ENCODE measurements at places on chromosomes 5 and 9. TPM values are rescaled to one million over a fixed set of nuclear protein-coding genes. Genes with fewer than 3 reads are reported as not detected.

- DNase-seq: no peak
These were observed 2.3 kb downstream of the NTRK2 start for GRCh38 chr9:84671586-84672521.

DNA sequence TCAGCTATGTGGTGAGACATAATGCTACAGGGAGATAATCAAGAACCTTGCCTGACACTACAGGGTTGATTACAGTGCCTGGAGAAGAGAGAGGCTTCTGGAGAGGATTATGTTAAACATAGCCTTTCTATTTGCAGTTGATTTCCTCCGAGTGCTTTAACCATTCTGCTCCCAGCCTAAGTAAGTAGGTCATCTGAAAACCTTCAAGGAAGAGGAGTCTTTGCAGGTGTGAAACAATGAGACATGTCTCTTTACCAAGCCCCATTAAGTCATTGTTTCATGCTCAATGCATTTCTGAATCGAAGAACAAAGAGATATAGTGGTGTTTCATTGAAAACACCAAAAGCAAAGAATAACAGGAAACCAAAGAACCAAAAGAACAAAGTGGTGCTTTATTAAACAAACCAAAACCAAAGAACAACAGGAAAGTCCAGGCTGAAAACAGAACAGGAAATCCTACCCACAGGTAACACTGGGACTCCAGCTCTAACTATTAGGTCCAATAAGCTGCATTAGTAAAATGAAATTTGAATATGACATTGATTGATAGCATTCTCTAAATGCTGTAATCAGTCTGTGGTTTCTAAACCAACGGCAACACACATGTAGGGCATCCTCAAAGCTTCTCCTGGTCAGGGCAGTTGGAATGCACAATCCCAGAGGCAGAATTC, 113.3 kb upstream of the SPATA31D4 start:
- peak; percentile 29 for DNase-seq

- no peak for DNase-seq
These were observed 230.1 kb downstream of the CAAP1 start for GRCh38 chr9:26662476-26662875.

DNA sequence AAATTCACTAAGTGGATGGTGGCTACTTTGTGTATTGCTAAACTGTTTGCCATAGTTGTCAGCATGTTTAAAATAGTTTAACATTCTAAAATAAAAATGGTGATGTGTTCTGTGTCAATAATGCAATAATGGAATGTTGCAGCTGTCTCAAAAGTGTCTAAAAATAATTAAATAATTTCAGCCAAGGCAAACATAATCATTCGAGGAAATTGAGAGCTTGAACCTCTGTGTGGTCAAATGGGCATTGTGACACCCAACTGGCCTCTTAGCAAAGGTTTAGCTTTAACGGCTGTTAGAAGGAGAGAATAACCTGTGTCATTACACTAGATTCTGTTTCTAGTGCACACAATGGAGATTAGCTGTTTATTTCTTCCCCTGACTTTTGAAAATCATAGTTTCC, 278.5 kb downstream of the TMEM167A start:
- DNase-seq: no peak

GRCh38 chr9:88538311-88539085, 3.5 kb downstream of the NXNL2 start:
- DNase-seq: no peak

- no peak for DNase-seq
These were observed 148.9 kb upstream of the RUSC2 start for GRCh38 chr9:35341021-35341420.

DNA sequence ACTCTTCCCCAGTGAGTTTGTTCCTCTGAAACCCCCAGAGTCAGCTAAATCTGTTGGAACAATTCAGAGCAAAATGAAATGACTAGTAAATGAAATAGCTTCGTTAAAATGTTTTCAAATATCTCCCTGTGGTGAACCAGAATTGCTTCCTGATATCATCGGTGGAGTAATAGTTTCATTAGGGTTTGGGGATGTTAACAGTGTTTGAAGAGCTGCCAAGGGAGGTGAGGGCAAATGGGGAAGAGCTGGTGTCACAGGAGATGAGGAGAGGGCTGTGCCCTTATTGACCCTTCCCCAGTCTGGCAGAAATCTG, 4.3 kb upstream of the C7 start:
- no peak for DNase-seq

GRCh38 chr5:113058269-113058668, 81.7 kb downstream of the DCP2 start:
- no peak for DNase-seq

- no peak for DNase-seq
These were observed 42.4 kb upstream of the TJP2 start for GRCh38 chr9:69131682-69132081.

GRCh38 chr5:122262103-122262502, 49.9 kb upstream of the SNCAIP start:
- no peak for DNase-seq

DNA sequence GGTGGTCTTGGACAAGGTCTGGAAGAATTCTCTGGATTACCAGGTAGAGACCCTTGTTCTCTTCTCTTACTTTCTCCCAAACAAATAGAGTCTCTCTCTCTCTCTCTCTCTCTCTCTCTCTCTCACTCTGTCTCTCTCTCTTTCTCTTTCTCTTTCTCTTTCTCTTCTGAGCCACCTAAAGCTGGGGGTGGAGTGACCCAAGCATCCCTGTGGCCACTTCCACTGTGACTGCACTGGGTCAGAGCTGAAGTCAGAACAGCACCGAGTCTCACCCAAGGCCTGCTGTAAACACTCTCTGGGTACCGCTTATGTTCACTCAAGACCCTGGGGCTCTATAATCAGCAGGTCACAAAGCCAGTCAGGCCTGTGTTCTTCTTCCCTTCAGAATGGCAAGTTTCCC, 513.7 kb downstream of the EBF1 start:
- DNase-seq: no peak

Gene DTWD2
- 24.8 TPM for total RNA-seq

Gene PCDHGB3
- total RNA-seq: 0.26 TPM

Gene CCDC107
- 9.3 TPM for total RNA-seq

Gene PPP2R2B
- total RNA-seq: 75.5 TPM

Gene LRRC19
- total RNA-seq: not detected

Gene INSL4
- total RNA-seq: not detected

Gene CTSV
- 50.5 TPM for total RNA-seq

Gene PCDHA2
- not detected for total RNA-seq

Gene SLC6A7
- not detected for total RNA-seq

Data from H7 (cell line).